ENCODE measurements at places on chromosomes 1 and 21.

DNA sequence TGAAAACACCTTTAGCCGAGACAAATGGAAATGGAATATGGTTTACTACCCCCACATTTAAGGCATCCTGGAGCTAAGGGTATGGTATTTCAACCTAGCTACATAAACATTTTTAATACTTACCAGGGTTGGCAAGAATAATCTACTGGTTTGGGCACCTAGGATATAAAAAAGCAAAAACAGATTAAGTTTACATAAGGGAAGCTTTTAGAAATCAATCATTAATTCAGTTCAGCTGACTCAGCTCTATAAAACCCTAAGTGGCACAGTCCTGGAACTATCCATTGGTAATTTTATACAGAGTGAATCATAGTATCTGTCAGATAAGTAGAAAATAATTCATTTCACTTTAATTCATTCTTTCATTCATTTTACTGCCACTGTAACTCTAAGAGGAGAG is 355.2 kb downstream of the VAV3 start:
- no peak for DNase-seq

- DNase-seq: no peak
Measured at GRCh38 chr1:88973520-88974137, 18.8 kb downstream of the KYAT3 start.

DNA sequence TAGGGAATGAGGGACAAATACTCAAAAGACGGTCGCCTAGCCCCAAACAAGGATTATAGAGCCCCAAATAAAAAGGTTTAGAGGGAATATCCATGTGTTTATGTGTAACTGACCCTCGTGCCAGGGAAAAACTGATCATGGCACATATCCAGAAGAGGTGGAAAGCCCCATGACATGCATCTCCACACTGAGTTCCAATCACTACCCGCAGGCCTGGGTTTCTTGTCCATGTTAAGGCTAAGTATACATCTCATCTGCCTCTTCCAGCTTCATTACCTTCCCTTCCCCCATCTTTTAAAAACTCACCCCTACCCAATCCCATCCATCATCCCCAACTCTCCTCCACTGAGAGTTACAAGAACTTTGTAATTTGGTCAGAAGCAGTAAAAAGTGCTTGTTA is 15.2 kb downstream of the GADD45A start:
- no peak for DNase-seq

DNA sequence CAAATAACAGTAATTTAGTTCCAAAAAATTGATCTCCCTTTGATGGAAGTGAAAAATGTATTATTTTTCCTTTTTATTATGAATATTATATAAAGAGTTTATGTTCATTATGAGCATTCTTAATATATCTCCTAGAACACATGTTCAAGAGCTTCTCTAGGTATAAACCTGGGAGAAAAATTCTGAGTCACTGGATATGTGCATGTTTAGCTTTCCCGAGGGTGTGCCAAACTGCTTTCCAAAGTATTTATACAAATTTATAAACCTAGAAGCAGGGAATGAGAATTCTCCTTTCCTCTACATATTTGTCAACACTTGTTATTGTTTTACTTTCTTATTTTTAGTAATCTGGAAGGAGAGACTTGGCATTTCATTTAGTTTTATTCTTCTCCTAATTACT is 25.0 kb downstream of the XCL2 start:
- no peak for DNase-seq

GRCh38 chr1:182765391-182765790 is 24.2 kb upstream of the NPL start:
- no peak for DNase-seq

DNA sequence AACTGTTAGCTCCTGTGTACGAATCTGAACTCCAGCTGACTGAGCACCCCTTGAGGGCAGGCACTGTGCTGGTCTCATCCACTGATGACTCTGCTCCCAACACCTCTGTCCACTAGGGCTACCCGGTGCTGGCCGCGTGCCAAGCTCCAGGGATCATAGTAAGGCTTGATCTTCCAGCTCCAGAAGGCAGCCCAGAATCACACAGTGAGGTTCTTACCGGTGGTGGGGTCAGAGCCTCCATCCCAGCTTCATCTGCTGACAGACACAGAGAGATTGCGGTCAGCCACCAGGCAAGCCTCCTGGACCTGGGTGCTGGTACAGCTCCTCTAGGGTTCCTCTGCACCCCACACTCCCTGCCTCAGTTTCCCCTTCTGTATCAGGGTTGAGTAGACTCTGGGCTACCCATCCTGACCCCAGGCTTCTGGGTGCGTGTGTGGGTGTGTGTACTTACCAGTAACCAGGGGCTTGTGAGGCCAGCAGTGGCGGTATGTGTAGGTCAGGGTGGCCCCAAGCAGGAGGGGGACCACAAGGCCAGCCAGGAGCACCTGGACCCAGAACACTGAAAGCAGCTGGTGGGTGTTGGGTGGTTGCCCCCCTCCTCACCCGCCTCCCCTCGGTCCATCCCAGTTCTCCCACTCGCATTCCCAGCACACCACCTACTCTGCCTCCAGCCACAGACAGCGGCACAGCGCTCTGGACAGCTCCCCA is 3.4 kb downstream of the TNFRSF25 start:
- DNase-seq: no peak

GRCh38 chr21:28253338-28253737 is 739.3 kb downstream of the LTN1 start:
- no peak for DNase-seq

DNA sequence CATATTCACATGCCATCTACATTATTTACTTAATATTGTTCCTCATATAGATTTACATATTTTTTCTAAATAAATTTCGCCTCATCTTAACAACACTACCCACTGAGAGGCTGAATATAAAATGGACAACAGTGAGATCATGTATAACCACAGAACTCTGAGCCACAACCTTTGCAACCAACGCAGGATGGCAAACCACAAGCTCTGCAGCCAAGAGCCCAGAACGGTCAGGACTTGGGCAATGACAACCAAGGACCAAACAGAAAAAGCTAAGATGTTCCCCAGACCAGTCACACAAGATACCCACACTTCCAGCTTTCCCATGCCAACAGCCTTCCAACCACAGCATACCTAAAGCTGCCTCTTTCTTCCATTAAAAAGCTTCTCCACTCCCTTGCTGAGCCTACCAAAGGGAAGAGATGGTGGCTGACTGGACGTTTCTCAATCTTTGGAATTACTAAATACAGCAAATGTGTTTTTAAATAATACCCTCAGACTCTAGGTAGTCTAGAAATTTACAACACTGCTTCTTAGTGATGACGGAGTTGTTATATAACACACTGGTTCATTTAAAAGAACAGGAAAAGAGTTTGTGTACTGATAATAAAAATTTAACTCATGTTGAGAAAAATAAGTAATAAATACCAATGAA is 117.9 kb downstream of the AKT3 start:
- DNase-seq: no peak

GRCh38 chr1:79568411-79568810 is 561.9 kb upstream of the ADGRL4 start:
- no peak for DNase-seq

DNA sequence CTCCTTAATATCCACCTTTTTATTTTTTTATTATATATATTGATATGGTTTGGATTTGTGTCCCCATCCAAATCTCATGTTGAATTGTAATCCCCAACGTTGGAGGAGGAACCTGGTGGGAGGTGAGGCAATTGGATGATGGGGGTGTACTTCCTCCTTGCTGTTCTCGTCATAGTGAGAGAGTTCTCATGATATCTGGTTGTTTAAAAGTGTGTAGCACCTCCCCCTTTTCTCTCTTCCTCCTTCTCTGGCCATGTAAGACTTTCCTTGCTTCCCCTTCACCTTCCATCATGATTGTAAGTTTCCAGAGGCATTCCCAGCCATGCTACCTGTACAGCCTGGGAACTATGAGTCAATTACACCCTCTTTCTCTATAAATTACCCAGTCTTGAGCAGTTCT is 22.7 kb upstream of the CCSAP start:
- DNase-seq: no peak

DNA sequence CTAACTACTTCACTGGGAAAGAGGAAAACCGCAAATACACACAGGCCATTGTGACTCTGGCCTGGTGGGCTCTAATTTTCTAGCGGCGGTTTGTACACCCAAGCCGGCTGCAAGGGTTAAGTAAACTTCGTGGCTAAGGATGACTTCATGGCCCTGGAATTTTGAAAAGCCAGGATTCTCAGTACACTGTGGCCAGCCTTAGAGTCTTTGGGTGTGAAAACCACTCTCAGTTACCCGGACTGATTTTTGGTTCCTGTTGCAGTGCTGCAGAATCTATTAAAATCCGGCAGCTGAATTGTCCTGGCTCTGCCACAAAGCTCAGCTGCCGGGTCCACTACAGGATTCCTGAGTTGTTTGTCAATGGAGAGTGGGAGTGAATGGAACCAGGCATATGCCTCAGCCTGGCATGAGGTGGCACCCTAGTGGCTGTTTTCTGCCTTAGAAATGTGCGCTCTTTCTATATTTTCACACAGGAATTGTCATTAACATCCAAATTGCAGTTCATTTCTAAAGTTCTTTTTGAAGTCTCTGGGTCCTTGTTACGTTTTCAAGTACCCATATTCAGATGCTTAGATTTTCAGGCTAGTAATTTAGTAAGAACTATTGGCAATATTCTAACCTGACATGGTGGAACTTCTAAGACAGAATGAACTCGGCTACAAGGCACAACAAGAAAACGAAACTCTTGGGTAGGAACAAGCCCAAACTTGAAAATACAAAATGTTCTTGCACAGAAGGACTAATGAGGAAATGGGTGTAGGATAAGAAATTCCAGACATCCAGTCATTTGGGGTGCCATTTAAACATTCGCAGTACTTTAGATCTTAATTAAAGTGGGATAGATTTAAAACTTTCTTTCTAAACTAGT is 255.9 kb downstream of the NFIA start:
- no peak for DNase-seq

GRCh38 chr1:156747742-156748669 is 3.5 kb downstream of the HDGF start:
- DNase-seq: no peak

DNA sequence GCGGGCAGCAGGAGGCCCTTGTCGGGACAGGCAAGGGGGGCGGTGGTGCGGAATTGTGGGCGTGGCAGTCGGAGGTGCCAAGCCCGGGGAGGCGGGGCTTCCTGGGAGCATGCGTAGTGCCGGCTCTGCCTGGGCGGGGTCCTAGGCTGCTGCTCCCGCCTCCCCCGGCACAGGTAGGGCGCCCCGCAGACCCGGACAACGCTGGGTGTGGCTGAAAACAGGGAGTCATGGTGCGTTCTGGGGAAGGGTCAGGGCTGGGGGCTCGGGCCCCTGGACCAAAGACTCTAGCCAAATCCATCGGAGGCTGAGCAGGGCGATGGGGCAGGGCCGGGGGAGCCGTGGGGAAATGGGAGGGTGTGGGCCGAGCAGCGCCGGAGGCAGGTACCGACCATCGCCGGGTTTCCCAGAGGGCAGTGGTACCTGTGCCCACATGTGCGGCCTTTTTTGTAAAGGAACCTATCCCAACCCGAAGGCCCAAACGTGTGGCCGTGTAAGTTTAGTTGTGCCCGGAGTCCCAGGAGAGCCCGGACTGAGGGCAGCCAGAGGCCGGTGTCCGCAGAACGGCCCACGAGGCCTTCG is 231.9 kb downstream of the SDCCAG8 start:
- no peak for DNase-seq

- DNase-seq: no peak
Measured at GRCh38 chr1:204126956-204127355, 24.9 kb downstream of the ETNK2 start.

DNA sequence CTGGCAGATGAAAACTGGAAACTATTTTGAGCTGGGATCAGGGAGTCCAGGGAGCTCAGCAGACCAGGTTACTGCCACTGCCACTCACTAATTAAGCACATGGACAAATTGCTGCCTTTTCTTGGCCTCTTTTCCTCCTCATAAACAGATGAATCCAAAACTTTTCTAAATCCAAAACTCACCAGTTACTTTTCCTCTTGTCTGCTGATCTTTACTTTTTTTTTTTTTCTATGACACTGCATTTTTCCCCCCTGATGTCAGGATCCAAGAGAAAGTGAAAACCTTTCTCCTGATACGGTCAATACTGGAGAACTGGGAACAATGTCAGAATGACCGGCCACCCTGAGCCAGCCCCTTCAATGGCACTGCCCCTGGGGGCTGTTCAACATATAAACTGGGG is 405.8 kb downstream of the DUSP10 start:
- no peak for DNase-seq

DNA sequence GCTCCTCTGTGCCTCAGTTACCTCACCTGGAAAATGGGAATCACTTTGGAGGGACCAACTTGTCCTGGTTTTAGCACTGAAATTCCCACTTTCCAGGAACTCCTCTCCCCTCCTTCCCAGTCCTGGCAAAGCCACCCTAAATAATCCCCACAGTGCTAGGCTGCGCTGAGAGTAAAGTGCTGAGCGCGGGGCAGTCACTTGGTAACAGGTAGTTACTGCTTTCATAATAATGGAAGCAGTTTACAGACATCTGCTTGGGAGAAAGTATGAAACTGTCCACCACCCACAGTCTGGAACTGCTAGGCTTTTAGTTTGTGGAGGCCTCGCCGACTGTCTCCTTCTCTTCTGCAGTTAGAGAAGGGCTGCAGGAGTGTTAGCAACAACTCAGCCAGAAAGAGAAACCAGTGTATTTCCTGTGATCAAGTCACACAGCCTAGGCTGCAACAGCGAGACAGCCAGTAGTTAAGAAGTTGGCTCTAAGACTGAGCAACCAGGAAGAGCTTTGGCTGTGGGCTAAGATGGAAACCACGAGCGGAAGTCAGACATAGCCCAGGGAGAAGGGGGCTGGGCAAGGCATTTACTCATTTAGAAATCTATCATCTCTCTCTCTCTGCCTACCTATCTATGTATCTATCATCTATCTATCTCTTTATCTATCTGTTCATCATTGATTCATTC is 30.8 kb upstream of the ABCG1 start:
- peak; percentile 76 for DNase-seq

DNA sequence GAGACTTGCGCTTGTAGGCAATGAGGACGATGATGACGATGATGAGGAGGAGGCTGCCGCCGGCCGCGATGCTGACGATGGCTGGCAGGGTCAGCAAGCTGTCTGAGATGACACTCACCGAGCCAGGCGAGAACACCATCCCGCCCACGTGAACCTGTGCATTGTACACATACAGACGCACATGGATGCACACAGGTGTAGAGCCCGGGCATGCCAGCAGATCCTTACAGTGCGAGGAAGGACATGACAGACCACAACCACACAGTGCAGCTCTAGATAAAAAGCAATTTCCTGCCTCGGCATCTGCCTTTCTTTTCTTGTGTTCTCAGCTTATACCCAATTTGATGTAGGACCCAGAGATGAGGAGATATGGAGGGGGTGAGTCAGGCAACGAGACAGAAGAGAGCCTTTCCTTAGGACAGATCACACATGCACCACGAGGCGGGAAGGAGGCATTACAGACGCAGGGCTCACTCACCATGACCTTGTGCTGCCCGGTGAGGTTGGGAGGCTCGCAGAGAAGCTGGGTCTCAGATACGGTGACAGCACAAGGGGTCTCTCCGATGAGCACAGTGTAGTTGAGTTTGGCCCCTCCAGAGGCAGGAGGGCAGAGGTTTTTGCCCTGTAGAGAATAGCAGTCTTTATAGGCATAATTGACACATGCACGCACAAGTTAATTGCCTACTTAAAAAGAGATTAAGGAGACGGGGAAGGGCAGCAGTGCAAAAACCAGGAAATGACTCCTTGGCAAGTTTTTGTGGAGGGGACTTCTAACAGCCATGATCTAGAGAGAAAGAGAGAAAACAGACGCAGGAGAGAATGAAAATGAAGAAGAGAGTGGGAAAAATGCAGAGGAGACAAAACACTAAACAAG is 133.9 kb upstream of the CD34 start:
- no peak for DNase-seq

- DNase-seq: no peak
Measured at GRCh38 chr1:64323882-64324281, 120.5 kb downstream of the UBE2U start.

GRCh38 chr1:28395181-28395580 is 25.6 kb downstream of the PHACTR4 start:
- no peak for DNase-seq

Data from stimulated activated naive CD4-positive, alpha-beta T cell (primary cell).